HAP-1 (cell line): ENCODE measurements at places on chromosomes 16 and 17.

DNA sequence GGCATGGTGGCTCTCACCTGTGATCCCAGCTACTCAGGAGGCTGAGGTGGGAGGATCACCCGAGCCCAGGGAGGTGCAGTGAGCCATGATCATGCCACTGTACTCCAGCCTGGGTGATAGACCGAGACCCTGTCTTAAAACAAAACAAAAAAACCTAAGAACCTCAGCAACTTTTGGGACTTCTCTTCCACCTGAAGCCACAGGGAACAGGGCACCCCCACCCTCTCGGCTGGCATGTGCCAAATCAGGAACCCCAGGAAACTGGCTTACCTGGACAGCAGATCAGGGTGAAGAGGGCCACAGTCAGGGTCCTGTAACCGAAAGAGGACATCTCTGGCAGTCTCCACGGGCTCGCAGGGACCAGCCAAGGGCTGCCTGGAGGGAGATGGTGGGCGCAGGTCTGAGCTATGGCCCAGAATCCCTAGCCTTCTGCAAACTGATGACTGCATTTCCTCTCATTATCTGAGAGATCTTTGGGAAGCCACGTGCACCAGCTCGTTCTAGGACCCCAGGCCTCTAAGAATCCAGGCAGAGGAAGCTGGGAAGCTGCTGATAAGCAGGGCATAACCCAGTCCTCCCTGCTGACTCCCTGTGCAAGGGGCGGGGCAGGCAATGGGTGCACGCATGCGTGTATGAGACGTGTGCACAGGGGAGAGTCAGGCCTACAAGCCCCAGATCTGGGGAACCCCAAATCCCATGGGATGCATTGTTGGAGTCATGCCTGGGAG, 8.4 kb downstream of the PRR29 start:
- no peak for DNase-seq

DNA sequence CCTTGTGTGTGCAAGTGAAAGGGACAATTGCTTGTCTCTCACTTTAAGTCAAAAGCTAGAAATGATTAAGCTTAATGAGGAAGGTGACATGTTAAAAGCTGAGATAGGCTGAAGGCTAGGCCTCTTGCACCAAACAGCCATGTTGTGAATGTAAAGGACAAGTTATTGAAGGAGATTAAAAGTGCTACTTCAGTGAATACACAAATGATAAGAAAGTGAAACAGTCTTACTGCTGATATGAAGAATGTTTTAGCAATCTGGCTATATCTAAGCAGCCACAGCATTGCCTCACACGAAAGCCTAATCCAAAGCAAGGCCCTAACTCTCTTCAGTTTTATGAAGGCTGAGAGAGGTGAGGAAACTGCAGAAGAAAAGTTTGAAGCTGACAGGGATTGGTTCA, 71.0 kb downstream of the CDRT15 start:
- no peak for DNase-seq

GRCh38 chr16:2278956-2279800, 11.3 kb upstream of the RNPS1 start:
- DNase-seq: no peak

DNA sequence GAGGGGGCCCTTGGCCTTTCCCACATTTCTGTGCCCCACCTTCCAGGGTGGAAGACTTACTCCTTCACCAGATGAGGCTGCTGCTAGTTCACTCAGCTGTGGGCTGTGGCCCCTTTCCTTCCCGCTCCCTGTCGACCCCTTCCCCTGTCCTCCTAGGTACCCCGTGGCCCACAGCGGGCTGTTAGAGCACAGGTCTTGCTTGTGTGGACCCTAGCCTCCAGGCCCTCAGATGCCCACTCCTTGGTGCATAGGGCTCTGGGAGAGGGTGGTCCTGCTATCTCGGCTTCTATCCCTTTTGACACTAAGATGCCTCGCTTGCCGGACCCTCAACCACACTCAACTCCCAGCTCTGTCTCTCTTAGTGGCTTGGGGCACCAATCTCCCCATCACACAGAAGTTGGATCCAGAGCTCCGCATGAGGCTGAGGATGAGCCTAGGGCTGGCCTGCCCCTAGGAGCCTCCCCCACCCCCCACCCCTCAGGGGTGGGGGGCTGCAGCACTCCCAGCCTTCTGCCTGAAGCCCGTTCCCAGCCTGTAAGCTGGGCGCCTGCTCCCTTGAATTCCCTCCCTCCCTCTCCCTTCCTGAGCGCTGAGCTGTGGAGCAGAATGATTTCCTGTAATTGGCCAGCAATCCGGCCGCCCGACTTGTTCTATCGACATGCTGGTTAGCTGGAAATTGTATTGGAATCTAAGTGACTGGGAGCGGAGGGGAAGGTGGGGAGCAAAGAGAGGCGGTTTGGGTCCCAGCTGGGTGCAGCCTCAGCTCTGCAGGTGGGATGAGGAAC, 30.9 kb downstream of the DCAKD start:
- DNase-seq: no peak

DNA sequence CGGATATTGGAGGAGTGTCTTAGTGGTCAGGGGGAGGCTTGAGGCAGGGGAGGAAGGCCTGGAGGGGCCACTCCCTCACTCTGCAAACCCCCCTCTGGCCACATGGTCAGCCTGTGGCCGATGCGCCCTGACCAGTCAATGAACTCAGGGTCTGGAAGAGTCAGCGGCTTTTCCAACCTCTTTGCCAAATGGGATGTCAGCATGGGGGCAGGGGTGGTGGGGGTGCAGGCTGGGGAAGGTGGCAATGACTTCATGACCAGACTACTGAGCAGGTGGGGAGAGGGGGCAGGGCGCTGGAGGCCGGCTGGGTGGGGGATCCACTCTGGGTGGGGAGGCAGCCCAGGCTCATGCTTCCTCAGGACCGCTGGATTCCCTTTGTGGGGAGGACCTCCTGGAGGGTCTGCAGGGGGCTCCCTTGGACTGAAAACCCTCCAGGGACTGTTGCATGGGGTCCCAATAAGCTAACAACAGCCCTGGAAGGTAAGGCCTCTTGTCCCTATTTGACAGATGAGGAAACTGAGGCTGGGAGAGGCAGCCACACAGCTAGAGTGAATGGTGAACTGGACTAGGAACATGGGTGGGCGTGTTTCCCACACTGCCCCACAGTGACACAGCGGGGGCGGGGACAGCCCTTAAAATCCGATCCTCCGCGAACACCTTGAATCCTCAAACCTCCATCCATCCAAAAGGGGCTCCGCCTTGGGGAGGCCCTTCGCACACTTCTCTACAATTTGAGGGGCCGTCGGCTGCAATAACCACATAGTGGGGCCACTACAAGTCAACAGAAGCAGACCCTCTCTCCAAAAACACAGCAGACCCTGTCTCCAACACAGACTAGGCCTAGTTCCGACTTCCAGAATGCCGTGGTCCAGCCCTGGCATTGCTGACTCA, 81.0 kb upstream of the TOB1 start:
- DNase-seq: no peak

DNA sequence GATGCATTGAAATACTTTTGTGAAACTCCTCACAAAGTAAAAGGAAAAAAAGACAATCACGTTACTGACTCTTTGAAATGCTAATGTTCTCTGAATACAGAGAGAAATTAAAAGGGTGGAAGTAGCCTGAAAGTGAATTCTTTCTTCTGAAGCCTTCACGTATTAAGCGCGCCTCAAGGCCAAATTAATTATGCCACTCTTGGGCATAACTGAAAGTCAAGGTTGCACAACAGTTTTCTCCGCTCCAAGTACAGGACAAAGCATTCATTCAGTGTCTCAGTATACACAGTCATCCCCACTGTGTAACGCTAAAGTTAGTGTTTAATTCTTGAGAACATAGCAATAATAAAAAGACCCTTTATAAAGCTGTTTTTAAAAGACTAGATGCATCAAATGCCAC, 21.5 kb downstream of the PARN start:
- peak; percentile 99 for DNase-seq

DNA sequence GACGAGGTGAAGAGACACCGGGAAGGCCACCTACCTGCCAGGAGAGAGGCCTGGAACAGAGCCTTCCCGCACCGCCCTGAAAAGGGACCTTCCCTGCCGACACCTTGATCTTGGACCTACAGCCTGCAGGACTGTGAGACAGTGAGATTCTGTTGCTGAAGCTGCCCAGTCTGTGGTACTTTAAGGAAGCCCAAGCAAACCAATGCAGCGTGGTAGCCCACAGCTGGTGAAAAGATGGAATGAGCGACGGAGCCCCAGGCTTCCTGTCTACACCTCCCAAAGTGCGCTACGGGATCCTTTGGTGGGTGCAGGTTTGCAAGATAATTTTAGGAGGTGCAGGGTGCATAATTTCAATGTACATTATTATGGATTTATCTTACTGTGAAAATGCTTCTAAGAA, 33.9 kb downstream of the TNFRSF13B start:
- no peak for DNase-seq

- no peak for DNase-seq
Observed at GRCh38 chr16:81544261-81544660, 99.7 kb downstream of the CMIP start.

DNA sequence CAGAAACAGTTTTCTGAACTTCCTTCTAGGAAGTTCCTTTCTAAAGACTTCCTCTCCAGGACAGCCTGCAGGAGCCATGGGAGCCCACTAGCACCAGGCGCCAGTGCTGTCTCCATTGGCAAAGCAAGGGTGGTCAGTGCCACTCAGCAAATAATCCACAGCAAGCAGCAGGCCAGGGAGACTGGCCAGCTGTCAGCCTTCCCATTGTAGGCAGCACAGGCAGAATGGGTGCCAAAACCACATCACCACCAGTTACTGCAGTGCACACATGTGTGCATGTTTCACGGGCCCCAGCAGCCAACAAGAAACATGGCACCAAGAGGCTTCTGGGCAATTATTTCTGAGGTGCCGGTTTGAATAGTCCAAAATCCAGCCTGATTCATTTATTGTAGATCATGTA, 26.7 kb downstream of the DNASE1 start:
- no peak for DNase-seq

- no peak for DNase-seq
Observed at GRCh38 chr17:28346746-28347246, 10.5 kb downstream of the POLDIP2 start.

- no peak for DNase-seq
Observed at GRCh38 chr16:4375717-4376116, 4.1 kb downstream of the VASN start.
